NCI-H510A (cell line): ENCODE measurements at places on chromosomes 1 and 21.

DNA sequence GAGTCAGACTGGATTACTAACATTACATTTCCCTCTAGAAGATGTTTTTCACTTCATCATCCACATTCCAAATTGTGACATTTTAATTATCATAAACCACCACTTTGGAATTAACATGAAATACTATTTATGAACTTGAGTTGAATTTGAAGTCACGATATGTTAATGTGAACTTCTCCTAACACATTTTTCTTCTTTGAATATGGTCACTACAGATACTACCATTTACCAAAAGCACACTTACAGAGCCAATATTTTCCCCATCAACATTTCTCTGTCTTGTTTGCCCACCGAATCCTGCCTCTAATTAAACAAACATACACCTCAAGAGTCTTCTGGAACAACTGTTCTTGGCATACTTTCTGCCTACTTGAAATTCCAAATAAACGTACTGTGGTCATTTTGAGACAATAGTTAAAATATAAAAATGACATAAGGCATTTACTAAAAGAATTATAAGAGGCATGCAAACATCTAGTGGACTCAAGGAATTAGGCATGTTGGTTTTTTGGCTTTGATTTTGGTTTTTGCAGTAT is 177.4 kb downstream of the AKT3 start:
- no peak for DNase-seq

- no peak for DNase-seq
Measured at GRCh38 chr1:64497088-64497883, 27.4 kb downstream of the CACHD1 start.

GRCh38 chr1:66302815-66303214 is 231.1 kb upstream of the SGIP1 start:
- no peak for DNase-seq

DNA sequence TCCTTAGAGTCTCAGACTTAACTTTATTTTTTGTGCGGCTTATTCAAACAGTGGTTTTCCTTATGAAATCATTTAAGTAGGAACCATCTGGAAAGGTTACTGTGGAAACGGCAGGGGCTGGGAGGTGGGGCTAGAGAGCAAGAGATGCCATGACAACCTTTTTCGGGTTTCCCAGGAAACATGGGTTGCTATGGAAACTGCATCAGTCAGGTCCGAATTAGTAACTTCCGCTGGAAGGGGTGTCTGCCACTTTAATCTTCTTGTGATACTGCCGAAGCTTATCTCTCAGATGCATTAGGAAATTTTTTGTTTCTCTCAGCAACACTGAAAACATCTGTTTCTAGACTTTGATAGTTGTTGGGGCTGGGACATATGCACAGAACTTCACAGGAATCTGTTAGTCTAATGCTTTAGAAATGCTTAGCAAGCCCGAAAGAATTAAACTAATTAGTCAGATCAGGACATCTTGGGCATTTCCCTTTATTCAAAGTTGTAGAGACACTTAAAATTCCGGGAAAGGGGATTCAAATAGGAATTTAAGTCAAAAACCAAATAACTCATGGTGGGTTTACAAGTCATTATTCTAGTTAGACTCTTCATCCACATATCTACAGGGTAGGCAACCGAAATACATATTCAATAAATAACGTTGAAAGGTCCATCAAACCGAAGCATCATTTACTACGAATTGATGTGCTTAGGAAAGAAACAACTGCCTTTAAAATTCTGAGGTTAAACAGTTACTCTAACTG is 2.6 kb downstream of the KCNA3 start:
- no peak for DNase-seq

DNA sequence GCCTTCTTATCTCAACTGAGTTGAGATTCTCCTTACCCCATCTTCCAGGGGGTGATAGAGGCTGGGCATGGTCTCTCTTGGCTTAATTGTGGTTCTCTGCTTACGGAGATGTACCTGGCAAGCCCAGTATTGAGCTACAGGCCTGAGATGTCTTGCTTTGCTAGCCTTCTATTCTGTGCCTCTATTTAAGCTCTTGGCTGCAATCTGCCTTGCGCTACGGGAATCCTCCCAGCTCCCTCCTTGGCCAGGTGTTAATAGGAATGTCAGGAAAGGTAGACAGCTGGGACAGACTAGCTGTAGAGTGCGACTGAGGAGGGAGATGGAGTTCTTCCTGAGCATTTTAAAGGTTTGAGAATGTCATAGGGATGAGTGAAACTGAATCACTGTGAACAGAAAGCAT is 10.6 kb upstream of the IKBKE start:
- DNase-seq: no peak

DNA sequence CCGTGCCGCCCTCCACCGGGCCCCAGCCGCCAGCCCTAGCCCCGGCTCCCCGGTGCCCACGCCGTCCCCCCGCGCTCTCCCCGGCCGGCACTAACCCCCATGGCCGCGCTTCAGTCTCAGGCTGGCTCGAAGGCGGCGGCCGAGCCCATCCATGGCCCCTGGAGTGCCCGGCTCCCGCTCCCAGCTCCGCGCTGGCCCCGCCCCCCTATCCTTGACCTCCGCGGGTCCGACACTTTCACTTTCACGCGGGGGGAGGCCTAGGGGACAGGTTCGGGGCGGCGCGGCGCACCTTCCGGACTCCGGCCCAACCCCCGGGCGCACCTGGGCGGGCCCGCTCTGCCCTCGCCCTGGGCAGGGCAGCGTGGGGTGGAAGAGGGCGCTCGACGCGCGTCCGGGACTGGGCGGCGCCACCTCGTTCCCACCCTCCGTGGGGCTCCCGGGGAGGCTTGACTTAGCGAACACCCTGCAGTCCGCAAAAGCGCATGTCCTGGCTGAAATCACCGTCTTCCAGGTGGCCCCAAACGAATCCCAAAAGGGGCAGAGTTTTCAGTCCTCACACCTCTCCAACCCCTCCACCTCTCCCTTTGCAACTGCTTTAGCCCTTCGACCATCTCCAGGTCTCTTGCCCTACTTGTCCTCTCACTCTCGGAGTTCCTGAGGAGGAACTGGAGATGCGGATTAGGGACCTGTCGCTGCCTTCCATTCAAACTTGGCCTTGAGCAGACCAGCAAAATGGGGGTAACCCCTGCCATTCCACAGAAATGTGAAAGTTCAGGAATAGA is 3.9 kb upstream of the DENND2D start:
- peak; percentile 33 for DNase-seq

DNA sequence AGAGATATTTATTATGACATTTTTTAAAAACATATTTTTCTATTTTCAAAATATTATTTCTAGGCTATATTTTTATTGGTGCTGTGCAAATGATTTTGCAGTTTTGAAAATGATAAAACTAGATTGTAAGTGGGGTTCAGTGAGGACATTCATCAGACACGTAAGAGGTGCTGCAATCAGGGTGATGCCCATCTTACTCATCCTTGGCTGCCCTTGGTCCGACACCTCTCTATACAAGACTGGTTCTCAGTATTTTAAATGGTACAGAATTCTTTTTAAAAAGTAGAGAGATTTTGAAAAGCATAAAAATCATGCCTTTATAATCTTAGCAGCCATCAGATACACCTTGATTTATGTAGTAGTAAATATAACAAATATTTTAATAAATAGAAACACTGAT is 24.0 kb downstream of the HENMT1 start:
- no peak for DNase-seq

DNA sequence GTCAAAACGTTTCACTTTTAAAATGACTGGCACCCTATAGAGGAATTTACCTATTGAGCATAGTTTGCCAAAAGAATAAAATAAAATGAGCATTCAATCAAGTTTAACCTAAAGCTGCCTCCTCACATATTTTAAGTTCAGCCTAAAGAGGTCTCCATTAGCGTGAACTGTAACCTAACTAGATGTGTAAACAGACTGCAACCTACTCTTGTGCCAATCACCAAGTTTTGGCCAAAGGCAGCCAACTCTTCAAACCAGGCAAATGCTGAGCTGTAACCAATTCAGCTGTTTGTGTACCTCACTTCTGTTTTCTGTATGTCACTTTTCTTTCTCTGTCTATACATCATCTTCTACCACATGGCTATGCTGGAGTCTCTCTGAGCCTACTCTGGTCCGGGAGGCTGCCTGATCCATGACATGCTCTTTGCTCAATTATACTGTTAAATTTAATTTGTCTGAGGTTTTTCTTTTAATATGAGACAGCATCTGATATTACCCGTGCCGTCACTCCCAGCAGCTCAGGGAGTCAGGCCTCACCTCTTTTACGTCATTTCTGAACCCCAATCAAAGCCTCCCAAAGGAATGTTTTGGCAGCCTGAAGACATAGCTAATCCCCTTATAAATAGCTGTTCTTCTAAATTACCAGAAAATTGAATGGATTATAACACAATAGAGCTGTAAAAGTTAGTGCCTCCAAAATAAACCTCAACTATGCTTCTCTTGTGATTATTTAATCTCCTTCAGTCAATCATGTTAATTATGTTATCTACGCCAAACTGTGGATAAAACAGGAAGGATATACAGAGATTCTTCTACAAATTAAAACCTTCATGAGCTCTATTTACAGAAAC is 81.0 kb upstream of the NR5A2 start:
- no peak for DNase-seq

- no peak for DNase-seq
Measured at GRCh38 chr1:202158810-202159533, 1.4 kb downstream of the PTPN7 start.

DNA sequence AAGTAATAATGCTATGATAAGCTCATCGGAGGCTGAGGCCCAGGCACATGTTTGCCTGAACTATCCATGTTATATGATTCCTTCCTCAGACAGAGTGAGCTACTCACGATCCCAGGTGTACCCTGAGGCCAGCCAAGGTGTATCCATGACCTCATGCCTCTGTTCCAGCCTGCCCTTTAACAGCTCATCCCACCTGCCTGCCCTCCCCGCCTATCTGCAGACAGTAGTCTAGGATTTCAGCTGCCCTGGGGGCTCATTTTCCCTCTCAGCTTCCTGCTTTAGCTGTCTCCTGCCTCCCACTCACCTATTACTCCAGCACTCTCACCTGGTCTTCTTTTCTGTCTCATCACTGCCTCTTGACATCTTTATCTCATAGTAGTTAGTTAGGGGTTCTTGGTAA is 1.9 kb upstream of the IL24 start:
- peak; percentile 82 for DNase-seq

DNA sequence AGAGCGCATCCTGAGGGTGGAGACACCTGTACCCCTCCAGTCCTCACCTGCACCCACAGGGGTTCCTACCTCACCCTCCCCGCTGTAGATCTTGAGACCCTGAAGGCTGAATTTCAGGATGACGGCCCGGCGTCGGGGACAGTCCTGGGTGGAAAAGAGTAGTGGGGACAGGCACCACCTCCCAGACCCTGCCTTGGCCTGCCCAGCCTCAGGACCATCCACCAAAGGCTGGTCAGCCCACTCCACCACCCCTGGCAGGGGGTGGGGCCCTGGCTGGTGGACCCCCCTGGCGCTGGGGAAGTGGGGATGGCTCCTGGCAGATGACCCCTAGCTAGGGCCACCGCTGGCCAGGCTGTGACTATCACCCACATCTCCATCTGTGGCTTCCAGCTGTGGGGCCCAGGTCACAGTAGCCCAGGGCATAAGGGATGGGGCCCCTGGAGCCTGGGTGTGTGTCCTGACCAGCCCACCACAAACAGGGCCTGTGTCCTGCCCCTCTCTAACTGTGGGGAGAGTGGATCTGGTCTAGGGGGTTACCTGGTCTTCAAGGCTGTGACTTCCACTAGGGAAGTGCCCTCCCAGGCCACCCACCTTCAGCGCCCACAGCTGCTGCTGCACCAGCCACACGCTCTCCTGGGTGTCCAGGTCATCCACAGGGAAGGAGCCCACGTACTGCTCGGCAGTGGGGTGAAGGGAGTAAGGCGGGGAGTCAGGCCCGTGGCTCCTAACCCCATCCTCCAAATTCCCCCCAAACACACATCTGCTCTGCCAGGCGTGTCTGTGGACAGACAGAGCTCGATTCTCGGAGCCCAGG is 5.4 kb downstream of the SH2D5 start:
- DNase-seq: no peak

GRCh38 chr1:153728305-153729066 is 636 bp downstream of the INTS3 start:
- peak; percentile 28 for DNase-seq

DNA sequence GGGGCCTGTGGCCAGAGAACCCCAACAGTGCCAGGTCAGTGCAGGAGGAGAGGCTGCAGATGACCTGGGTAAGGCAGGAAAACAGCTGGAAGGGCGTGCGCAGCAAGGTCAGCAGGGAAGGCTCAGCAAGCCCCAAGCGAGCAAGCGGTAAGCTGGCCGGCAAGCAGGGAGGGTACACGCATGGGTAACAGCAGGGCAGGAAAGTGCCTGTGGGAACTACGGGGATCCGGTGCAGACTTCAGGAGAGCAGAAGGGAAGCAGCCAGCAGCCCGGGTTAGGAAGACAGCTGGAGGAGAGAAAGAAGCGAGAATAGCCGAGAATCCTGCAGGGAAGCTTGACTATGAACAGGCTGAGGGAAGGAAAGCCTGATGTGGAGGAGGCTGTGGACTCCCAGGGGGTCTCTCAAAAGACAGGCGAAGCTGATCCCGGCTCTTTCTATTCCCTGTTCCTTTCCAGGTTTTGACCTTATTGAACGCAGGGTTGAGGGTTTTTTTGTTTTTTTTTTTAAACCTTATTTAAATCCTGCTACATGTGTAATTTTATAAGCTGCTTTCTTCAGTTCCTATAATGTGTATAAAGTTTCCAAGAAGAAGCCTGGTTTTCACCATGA is 20.9 kb downstream of the UMODL1 start:
- no peak for DNase-seq

DNA sequence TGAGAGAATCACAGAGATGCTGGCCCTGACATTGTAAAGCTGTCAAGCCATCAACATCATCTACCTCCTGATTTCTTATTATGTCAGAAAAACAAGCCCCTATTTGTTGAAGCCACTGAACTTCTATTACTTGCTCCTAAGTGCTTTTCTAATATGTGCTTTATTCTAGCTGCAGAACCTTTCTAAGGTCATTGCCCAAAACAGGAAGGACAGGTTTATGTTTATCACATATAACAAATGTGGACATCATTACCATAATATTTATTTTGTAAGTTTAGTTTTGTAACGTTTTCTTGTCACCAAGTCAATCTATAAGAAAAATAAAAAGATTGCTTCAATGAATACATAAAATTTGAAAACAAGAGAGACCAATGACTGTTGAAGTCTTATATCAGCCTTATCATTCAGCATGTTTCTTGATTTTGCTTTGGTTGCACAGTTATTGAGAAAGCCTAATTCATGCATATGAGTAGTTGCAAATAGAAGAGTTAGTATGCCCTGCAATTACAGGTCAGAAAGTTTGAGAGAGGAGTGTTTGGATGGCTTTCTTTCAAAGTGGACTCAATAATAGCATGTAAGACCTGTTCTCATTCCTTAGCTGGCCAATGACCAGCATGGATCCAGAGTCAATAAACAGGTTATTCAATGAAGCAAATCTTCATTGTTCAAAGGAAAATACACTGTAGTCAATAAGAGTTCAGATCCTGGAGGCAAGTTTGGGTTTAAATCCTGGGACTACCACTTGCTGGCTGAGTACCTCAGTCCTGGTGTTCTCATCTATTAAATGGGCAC is 84.1 kb downstream of the MAB21L3 start:
- DNase-seq: no peak

DNA sequence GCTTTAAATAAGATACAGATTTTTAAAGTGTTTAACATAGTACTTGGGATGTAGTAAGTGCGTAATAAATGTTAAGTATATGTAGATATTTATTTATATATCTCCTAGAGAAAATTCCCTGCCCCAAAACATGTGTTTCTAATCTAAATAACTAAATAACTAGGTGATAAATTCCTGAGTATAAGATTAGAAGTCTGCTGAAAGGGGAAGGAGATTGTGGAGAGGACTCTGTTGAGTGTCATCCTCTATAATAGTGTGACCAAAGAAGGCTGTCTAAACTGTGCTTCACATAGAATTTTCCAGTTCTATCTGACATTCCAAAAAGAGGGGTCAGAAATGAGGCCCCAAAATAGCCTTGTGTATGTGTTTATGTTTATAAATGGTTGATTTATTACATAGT is 590.5 kb upstream of the ADAMTS5 start:
- no peak for DNase-seq
